ENCODE measurements at places on chromosomes 16 and 17.

- no peak for DNase-seq
These were observed 50.5 kb downstream of the CACNG5 start for GRCh38 chr17:66885417-66885816.

GRCh38 chr16:85612191-85612800, 826 bp upstream of the GSE1 start:
- DNase-seq: no peak

DNA sequence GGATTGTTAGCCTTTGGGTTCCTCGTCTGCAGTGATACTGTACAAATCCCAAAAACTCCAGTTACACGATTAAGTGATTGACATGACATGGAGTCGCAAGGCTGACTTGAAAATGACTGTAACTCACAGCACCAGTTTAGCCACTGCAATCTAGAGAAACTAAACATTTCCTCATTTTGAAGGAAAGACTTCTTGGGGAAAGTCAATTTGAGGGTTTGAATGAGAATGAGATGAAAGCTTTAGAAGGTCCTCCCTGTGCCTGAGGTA, 4.8 kb downstream of the BANP start:
- DNase-seq: no peak

DNA sequence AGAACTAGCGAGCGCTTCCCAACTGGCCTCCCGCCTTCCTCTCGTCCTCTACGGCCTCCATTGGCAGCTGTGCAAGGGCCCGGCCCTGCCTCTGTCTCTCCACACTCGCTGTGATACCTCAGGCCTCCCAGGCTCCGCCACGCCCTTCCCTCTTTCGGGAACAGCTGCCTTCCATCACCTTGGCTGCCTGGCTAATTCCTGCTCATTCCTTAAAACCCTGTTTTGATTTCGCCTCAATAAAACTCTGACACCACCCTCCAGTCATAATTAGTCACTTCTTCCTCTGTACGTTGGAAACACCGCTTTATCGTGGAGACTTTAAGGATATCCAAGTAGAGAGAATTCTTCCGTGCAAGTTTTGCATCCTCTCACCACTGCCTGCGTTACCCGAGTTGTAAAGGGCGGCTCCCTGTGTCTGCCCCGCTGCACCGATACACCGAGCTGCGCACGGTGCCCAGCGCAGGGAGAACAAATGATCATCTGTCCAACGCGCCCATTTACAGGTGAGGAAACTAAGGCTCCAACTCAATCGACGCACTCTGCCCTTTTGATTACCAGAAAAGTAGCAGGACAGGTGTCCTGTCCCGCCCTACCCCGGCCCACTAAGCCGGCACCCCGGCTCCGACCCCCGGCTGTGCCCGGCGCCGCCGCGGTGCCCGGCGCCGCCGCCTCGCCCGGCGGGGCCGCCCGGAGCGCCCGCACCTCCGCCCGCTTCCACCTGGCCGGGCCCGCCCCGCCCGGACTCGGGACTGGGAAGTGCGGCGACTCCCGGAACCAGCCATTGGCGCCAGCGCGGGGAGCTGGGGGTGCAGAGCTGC, 139.7 kb downstream of the SEC14L1 start:
- peak; percentile 29 for DNase-seq

DNA sequence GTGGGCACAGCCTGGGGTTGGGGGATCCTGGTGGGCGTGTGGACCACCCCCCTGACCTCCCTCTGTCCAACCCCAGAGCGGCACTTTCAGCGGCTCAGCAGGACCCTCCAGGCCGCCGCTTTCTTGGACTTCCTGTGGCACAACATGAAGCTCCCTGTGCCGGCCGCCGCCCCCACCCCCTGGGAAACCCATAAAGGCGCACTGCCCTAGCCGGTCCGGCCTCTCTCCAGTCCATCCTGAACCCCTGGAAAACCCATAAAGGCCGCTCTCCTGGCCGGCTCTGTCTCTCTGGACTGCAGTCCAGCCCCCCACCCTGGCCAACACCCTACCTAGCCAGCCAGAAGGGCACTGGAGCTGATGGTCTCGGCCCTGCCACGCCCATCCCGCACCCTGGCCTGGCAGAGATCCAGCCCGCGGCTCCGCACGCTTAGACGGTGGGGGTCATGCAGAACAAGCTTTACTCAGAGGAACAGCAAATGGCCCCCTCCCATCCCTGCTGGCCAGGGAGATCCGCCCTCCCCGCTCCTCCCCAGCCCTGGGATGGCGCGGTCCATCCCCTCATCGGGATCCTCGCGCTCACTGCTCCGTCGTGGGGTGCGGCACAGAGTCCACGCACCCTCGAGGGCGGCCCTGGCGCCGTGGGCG, 2.7 kb downstream of the NOXO1 start:
- DNase-seq: no peak

DNA sequence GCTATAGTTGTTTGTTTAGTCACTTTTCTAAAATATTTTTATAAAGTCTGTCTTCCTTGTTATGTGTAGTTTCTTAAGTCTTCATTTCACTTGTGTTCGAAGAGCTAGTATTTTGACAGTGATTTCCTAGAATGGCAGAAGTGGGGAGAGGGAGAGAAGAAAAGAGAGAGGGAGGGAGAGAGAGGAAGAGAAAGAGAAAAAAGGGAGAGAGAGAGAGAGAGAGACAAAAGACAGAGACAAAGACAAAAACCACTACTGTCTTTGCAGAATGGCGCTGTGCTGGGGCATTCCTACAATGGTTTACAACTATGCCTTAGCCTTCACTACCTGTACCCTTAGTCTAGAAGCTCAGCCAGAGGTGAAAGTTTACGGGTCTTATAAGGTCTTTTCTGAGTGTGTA, 90.5 kb downstream of the CA4 start:
- DNase-seq: no peak

- DNase-seq: peak; percentile 52
These were observed 53.3 kb downstream of the HIC1 start for GRCh38 chr17:2108170-2108569.

DNA sequence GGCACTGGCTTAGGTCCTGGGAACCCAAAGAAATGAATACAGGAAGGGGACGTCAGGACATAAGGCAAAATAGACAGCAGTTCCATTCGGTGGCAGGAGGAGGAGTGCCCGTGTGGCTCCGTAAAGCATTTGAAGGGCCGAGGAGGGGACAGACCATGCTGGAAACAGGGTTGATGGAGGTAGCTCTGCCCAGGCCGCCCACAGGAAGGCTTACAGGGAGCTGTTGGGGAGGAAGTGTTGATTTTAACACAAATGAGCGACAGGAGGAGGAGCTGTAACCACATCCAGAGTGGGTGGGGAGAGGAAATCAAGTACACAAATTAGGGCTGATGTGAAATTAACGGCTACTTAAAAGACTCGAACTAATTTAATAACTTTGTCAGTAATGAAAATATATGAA, 54.6 kb downstream of the RBFOX3 start:
- no peak for DNase-seq

DNA sequence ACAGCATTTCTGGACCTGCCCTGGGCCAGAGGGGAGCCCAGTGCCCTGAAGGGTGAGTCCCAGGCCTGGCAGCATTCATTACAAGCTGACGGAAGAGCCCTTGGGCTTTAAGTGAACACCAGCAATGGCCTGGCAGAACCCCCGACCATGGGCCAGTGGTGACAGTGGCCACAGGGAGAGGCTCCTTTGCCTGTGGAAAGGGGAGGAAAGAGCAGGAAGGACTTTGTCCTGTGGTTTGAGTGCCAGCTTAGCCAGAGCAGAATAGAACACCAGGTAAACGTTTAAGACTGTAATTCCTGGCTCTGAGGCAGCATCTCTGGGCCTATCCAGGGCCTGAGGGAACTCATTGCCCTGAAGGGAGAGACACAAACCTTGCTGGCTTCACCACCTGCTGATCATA, 34.3 kb upstream of the ATP2C2 start:
- DNase-seq: no peak

Data from MM.1S (cell line).